ENCODE measurements at places on chromosomes 11 and 22.
A peak's percentile ranks its signal among the peaks of the same experiment; 100 is the strongest.

- no peak for DNase-seq
These were observed 325.6 kb downstream of the BLID start for GRCh38 chr11:121790430-121790829.

GRCh38 chr11:8871171-8871775, 39.7 kb upstream of the AKIP1 start:
- no peak for DNase-seq

DNA sequence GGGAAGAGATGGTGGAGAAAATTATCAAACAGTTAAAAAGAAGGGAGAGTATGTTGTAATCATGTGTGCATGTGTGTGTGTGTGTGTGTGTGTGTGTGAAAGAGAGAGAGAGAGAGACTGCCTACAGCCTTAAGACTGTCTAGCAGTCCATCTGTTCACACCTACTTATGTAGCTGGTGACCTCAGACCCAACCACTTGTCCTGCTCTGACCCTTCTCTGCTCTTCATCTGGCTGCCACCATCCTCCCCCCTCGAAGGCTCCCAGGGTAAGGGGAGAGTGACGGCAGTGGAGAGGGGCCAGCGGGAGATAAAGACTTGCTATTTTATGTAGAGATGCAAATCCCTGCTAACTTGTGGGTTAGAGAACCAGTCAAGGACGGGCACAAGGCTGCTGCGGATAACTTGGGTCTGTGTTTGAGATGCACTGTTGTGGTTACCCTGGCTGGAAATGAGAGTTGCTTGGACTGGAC, 24.9 kb upstream of the GRAMD1B start:
- no peak for DNase-seq

- no peak for DNase-seq
These were observed 22.8 kb downstream of the SYN3 start for GRCh38 chr22:33035272-33035863.

GRCh38 chr22:46791201-46791731, 28.8 kb downstream of the TBC1D22A start:
- DNase-seq: peak; percentile 74

DNA sequence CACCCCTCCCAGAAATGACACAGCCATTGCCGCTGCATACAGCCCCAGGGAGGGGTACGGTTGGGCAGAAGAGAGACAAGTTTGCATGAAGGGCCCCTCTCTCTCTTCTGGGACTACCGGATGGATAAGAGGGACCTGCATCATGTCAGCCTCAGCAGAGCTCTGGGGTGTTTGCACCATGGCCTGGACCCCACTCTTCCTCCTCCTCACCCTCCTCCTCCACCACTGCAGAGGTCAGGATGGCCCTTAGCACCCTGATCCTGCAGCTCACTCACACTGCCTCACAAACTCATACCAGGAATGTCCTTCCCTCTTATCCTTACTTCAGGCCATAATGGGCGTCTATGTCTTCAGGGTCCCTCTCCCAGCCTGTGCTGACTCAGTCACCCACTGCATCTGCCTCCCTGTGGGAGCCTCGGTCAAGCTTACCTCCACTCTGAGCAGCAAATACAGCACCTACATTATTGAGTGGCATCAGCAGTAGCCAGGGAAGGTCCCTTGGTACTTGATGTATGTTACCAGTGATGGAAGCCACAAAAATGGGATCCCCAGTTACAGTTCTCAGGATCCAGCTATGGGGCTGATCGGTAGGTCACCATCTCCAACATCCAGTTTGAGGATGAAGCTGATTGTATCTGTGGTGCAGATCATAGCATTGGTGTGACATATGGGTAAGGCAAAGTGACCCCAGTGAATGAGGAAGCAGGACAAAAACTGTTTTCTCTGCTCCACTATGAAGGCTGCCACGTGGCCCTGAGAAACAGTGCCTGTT, 62.2 kb upstream of the VPREB1 start:
- no peak for DNase-seq

DNA sequence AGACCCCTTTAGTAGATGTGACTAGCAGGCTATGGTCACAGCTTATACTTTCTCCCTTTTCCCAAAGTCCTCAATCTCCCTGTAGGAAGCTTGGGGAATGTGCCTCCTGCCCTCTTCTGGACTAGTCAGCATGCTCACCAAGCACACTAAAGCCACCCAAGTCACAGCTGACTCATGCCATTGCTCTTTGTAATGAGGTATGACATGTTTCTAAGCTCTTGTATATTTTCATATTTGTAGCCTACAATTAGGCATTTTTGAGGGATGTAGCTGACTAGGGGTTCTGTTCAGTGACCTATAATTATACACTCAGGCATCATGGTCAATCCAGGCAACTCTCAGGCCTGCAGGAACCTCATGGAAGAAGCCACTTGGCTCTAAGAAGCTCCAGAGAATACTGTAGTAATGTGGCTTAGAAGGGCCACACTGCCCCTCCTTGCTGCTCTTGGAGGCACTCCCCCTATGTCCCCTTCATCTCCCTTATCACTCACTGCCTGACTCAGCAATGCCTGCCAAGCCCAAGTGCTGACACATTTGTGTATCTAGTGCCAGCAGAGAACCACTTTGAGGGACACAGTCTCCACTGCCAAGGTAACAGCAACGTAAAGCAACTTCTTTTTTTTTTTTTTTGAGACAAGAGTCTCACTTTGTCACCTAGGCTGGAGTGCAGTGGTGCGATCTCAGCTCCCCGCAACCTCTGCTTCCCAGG, 86.2 kb downstream of the RPL27A start:
- DNase-seq: no peak

- DNase-seq: peak; percentile 52
These were observed 2.9 kb upstream of the BID start for GRCh38 chr22:17777005-17777716.

DNA sequence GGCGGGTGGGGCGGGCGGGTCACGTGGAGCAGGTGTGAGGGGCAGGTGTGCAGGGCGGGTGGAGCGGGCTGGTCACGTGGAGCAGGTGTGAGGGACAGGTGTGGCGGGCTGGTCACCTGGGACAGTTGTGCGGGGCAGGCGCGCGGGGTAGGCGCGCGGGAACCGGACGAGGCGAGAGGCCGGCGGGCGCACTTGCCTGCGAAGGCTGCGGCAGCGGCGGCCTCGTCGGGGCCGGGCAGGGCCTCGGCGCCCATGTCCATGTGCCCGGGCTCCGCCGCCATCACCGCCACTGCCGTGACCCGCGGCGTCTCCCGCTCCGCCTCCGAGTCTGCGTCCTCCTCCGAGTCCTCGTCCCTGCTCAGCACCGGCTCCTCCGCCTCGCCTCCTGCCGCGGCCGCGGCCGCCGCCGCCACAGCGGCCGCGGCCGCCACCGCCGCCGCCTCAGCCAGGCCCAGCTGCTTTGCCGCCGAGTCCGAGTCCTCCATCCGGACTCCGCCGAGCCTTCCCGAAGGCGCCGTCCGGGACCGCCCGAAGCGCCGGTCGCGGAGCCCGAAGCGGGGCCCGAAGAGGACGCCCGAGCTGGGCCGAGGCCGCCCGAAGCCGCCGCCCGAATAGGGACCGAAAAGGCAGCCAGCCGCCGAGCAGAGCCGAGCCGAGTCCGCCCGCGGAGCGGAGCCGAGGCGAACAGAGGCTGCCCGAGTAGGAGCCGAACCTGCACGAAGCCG, at the start of gene DEAF1:
DEAF1 (minus strand) TSS at position 660 of the 725 bp plus-strand sequence; CDS start at position 485, 175 bp downstream.
- DNase-seq: peak; percentile 98

Measured in activated T-cell treated with anti-CD3 and anti-CD28 coated beads, Interleukin-2, amount 50 U/mL, for 4 hours (primary cell).